ENCODE measurements at places on chromosomes 16 and 17.

- no peak for DNase-seq
These were observed 7.1 kb downstream of the TMEM114 start for GRCh38 chr16:8583199-8583598.

GRCh38 chr17:73272906-73273218 lies 11.2 kb upstream of the CPSF4L start:
- no peak for DNase-seq

DNA sequence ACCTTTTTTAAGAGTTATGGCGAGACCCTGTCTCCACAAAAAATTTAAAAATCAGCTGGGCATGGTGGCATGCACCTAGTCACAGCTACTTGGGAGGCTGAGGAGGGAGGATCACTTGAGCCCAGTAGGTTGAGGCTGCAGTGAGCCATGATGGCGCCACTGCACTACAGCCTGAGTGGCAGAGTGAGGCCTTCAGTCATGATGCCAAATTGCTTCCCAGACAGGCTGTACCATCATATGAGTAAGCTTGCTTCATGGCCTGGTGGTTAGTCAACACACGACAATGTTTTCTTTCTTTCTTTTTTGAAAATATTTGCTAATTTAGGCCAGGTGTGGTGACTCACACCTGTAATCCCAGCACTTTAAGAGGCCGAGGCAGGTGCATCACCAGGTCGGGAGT lies 12.5 kb downstream of the NTAN1 start:
- no peak for DNase-seq

DNA sequence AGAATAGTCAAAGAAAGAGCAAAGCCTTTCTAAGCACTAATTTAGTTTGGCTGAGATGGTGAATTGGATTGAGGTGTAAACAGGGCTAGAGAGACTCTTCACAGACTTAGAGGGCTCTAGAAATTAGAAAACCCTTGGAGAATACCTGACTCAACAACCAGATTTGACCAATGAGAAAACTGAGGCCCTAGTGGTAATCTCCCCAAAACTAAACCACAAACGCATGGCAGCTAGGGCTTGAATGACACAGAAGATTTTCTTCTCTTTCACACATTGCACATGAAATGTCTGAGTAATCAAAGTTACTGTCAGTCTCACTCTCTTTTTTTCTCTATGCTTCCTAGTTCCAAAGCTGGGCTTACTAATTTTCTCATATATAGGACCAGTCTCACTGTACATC lies 314.5 kb upstream of the KCNJ16 start:
- no peak for DNase-seq

GRCh38 chr17:14670861-14671260 lies 370.0 kb downstream of the HS3ST3B1 start:
- no peak for DNase-seq
